ENCODE measurements at places on chromosomes 4 and X.
A peak's percentile ranks its signal among the peaks of the same experiment; 100 is the strongest.

GRCh38 chr4:151744614-151745013, 16.2 kb downstream of the GATB start:
- no peak for DNase-seq

DNA sequence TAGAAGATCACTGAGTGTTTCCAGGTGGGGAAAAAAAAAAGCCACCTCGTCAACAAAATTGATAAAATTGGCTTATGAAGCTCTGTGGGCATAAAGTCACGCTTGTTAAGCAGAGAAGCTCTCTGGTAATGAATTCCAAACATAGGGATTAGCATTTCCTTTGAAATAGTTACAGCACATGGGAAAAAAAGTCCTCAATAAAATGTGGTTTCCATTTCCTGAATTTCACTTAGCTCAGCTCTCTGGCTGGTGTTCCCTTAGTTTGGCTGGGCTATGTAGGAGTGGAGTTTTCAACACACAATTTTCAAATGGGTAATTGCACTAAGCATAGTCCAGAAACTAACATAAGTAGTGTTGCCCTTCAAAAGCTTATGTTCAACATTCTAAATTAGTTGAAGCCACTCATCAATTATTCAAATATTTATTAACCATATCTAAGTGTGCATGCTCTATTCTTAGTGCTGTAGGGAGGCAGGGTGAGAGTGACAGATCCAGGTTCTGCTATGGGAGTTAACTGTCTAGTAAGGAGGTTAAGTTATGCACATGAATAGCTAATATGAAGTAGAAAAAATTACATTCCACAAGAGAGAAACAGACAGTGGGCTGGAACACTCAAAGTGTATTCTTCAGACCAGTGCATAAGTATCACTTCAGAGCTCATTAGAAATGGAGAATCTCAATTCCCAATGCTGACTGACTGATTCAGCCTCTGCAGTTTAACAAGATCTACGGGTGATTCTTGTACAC, 445.7 kb downstream of the SMARCA1 start:
- no peak for DNase-seq

DNA sequence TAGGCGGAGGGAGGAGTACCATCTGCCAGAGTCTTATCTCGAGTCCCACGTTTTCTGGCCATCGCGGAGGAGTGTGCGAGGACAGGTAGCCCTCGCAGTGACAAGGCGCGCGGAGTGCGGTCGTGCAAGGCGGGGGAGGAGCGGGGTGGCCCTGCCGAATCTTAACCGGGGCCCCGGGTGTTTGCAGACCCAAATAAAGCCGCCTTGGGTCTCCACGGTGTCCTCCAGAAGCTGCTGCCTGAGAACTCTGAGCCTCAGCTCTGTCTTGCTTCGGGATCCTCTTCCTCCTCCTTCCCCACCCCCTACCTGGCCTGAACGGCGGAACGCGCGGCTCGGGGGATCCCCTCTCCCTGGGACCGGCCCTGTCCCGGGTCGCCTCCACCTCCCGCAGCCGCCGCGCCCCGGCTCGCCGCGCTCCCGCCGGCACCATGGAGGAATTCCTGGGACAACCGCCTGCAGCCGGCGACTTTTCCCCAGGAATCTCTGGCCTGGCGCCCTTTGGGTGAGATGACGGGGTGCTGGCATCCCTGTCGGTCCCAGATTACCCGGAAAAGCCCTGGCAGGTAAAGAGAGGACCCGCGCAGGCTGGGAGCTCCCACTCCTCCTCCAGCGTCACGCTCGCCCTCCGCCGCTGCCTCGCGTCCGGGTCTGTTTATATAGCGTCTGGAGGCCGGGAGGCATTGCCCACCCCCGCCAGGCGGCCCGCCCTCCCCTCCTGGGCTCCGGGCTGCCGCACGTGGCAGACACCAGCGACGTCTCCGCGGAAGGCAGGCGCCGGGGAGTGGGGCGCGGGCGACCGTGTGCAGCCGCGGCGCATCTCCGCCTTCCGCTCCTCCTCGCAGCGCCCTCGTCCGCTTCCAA, at the start of gene GALNTL6:
TSS of gene GALNTL6 (plus strand) at position 740 of the 861 bp plus-strand sequence.
- peak; percentile 24 for DNase-seq

- no peak for DNase-seq
Measured at GRCh38 chr4:7861440-7861881, 78.2 kb downstream of the AFAP1 start.

- no peak for DNase-seq
Measured at GRCh38 chr4:159837071-159837470, 734.2 kb downstream of the RAPGEF2 start.

DNA sequence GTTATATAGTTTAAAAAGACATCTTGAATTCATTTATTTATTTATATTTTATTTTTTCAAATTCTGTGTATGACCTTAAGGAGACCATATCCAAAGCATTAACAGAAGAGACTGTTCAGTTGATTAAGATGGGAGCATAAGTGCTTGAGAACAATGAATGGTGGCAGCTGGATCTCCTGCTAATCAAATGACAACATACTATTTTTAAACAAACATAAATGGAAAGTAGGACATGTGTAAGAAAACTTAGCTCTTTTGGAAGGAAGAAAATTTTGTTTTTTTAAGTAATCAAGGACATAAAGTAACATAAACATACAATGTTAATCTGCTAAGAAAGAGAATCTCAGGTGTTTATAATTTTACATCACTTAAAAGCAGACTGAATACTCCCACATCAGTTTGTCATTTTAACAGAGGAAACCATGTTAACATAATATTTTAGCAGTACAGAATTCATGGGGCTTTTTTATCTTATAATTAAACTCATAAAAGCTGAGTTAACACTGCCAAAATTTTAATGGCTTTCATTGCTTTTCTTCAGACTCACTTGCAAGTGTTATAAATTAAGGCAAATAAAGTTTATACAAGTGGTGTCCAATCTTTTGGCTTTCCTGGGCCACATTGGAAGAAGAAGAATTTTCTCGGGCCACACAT, 95.1 kb downstream of the MAD2L1 start:
- no peak for DNase-seq

DNA sequence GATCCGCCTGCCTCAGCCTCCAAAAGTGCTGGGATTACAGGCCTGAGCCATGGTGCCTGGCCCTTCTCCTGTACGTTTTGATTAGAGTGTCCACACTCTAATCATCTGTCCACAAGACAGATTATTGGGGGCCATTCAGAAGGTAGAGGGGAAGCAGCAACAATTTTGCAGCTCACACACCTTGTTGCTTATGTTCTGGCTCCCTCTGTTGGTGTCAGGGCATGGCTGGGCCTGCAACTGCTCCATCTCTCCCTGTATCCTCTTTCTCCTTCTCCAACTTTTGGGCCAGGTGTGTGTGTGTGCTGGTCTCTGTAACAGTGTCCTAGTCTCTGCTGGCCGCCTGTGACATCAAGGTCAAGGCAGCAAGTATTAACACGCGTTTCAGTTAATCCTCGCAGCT, 125.5 kb upstream of the MBNL3 start:
- DNase-seq, result no peak

DNA sequence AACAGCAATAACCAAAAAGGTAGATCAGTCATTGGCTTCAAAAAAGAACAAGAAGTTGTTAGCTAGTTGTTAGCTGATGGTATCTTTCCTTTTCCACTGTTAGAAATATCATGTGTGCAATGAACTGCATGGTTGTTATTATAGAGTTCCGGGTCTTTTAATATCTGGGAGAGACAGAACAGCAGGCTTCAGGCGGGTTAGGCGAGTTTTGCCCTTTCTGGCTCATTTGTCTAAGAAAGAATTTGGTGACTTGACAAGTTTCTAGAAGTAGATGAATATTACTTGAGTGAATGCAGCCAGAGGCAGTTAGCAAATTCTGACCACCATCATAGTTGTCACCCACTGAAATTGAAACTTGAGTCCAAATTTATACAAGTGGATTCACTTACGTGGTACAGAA, 88.9 kb upstream of the MID1 start:
- DNase-seq, result no peak
